Stimulated activated CD4-positive, alpha-beta T cell treated with anti-CD3 and anti-CD28 coated beads, Interleukin-12 subunit alpha, Interleukin-12 subunit beta, amount 100 ng/mL, for 48 hours (primary cell): ENCODE measurements at places on chromosomes 3 and 15.

DNA sequence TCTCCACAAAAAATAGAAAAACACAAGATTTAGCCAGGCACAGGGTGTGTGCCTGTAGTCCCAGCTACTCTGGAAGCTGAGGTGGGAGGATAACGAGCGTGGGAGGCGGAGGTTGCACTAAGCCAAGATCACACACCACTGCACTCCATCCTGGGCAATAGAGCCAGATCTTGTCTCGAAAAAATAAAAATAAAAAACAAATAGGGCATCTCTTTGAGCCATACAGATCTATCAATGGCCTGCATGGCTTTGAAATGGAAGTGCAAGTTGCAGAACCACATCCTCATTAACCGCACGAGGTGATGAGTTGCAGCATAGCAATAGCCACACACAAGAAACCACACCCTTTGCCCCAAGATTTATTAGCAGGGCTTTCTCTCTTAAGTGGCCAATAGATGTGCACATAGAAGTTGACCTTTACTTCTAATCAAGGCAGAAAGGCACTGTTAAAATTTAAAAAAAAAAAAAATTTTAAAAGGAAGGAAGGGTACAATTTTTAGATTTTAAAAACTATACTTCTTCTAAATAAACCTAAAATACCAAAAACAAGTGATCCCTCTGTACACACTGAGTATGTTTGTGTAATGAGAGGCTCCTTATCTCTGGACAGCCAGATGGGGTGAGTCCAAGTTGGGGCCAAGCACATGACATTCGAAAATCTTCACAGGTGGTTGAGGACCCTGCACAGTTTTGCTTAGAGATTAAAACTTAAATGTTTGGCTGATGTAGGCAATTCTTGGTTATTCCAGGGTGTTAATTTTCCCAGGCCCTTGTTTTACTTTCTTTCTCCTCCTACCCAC lies 53.4 kb downstream of the FILIP1L start:
- no peak for DNase-seq

- no peak for DNase-seq
Measured at GRCh38 chr15:78880813-78881212, 8.1 kb downstream of the MORF4L1 start.

DNA sequence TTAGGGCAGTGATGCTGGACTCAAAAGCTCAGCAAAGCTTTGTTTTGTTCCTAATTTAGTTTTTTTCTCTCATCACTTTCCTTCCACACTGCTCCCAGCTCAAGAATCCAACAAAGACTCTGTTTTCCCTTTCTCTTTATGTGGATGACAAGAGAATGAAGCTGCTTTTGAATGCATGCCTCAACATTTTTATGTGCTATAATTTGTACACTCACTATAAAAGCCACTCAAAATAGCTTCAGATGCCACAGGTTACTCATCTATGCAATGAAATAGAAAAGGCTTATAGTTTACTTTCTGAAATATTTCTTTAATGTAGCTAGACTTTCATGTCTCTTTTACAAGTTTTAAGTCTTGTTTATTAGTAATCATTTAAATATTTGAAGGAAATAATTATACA lies 714.9 kb downstream of the OTOL1 start:
- DNase-seq, result no peak

DNA sequence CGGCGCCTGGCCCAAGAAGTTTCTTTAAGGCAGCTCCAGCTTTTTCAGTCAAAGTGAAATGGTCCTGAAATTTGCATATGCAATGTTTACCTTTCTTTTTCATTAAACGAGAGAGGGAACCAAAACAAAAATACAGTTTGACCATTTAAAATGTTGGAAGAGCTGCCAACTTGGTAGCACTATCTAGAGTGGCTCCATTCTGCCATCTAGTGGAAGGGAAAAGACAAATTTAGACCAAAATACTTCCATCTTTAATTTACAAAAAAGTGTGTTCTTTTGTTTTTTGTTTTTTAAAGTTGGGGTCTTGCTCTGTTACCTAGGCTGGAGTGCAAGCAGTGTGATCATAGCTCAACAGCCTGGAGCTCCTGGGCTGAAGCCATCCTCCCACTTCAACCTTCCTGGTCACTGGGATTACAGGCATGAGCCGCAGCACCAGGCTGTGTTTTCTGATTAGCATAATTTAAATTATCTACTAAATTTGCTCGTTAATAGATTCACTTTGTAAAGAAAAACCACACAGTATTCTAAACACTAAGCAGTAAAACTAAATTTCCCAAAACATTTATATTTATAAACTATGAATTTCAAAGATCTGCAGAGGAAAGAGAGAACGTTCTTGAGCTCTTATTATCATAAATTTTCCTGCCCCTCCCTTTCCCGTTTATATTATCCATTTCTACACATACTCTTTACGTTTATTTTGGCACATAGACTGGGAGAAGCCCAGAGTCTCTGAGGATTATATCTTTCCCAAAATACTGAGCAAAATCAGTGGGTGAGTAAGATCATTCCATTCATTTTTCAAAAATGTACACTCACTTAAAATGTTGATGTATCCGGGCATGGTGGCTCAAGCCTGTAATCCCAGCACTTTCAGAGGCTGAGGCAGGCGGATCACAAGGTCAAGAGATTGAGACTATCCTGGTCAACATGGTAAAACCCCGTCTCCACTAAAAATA lies 15.4 kb upstream of the RFC4 start:
- no peak for DNase-seq

DNA sequence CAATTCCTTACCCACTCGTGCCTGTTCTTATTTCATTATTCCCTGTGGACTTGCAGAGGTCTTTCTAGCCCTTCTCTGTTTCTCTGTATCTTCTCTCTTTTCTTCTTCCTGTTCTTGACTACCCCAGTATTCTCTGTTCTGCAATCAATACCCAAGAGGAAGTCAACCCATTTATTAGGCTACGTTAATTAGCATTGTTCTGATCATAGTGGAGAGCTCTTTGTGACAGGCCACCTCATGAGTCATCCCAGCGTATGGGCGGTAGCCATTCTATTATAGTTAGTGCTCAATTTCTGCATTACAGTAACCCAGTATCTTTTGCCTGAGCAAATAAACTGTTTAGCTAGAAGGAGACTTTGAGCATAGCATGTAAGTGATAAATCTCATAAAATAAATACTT lies 259.5 kb upstream of the GRM7 start:
- DNase-seq, result no peak

GRCh38 chr15:48936666-48937065 lies 27.1 kb downstream of the SHC4 start:
- no peak for DNase-seq

- DNase-seq, result no peak
Measured at GRCh38 chr3:193911784-193912340, 224.1 kb upstream of the HES1 start.

DNA sequence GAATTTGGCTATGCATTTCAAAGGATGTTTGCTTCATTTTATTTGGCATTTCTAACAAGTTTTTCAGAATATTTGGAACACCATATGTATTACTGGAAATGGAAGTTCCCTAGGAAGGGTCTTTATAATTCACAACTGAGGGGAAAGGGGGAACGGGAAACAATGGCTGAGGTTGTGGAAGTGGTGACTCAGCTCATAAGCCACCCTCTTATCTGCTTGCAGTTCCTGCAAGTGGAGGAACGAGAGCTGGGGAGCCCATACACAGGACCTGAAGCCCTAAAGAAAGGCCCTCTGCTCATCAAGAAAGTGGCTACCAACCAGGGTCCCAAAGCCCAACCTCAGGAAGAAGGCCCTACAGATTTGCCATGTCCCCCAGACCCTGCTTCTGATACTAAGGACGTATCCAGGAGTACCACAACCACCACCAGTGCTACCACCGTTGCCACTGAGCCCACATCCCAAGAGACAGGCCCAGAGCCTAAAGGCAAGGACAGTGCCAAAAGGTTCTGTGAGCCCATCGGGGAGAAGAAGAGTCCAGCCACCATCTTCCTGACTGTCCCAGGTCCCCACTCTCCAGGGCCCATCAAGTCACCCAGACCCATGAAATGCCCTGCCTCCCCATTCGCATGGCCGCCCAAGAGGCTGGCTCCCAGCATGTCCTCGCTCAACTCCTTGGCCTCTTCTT lies 37.9 kb downstream of the ESYT3 start:
- no peak for DNase-seq
